Stimulated activated CD4-positive, alpha-beta T cell treated with anti-CD3 and anti-CD28 coated beads, Interleukin-12 subunit alpha, Interleukin-12 subunit beta, amount 100 ng/mL, for 48 hours (primary cell): ENCODE measurements at places on chromosomes 3 and 15.

- DNase-seq, result no peak
Measured at GRCh38 chr3:139636511-139636910, 41.3 kb downstream of the NMNAT3 start.

DNA sequence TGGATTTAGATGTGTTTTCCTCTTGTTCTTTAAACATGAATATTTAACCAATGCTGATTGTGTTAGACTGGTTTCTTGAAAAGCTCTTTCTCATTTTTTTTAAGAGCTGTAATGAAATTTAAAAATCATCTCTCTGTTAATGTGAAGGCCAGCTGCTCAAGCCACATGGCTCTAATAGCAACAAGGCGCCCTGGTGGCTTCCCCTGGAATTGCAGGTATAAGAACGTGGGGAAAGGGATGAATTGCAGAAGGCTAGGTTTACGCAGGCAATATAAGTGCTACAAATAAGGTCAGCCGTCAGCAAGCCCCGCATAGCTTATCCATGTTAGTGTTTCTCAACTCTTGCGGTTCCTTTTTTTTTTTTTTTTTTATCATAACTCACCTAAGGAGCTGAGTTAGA, 108.5 kb downstream of the SAMMSON start:
- DNase-seq, result no peak

DNA sequence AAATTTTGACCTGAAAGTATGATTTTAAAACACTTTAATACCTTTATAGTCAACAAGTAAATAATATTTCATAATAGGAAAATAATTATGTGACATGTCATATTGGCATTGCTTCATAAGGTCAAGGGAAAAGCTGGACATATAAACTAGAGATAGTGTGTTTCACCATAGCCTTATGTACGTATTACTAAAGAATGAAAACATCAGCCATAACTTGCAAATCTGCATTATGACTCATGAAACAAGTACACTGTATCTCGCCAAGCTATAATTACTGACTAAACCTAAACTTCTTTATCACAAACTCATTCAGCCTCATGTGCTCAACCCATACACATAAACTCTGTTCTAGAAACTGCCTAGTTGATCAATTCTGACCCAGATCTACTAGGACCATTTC, 950.1 kb downstream of the FHIT start:
- no peak for DNase-seq

DNA sequence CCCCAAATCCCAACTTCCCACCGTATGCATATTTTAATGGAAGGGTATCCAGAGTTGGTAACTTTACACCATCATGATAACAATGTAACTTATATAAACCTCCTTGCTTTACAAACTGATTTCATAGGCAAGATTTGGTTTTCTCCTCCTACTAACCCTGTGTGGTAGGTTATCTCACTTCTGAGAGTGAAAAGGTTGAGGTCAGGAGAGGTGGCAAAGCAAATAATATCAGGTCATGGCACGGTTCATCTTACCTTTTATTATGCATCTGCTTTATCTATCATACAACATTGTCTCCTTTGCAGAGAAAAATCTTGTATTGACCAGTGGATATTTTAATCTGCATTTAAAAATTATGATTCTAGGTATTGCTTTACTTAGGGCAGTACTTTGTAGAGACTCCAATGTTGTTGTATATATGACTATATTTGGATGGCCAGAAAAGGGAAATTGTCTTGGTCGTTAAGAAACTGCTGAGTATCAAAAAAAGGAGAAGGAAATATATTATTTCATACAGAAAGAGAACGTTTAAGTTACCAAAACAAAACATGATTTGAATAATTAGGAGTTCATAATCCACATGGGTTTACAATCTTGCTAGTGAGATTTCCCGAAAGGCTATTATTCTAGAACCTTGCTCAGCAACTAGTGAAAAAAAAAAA, 30.4 kb downstream of the NFKBIZ start:
- no peak for DNase-seq

DNA sequence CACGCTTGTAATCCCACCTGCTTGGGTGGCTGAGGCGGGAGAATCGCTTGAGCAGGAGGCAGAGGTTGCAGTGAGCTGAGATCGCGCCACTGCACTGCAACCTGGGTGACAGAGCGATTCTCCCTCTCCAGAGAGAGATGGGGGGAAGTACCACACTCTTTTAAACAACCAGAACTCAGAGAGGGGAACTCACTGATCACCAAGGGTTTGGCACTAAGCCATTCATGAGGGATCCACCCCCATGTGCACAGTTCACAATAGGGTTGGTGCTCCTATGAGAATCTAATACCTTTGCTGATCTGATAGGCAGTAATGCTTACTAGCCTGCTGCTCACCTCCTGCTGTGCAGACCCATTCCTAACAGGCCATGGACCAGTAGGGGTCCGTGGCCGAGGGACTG, 51.6 kb downstream of the QTRT2 start:
- DNase-seq, result no peak

DNA sequence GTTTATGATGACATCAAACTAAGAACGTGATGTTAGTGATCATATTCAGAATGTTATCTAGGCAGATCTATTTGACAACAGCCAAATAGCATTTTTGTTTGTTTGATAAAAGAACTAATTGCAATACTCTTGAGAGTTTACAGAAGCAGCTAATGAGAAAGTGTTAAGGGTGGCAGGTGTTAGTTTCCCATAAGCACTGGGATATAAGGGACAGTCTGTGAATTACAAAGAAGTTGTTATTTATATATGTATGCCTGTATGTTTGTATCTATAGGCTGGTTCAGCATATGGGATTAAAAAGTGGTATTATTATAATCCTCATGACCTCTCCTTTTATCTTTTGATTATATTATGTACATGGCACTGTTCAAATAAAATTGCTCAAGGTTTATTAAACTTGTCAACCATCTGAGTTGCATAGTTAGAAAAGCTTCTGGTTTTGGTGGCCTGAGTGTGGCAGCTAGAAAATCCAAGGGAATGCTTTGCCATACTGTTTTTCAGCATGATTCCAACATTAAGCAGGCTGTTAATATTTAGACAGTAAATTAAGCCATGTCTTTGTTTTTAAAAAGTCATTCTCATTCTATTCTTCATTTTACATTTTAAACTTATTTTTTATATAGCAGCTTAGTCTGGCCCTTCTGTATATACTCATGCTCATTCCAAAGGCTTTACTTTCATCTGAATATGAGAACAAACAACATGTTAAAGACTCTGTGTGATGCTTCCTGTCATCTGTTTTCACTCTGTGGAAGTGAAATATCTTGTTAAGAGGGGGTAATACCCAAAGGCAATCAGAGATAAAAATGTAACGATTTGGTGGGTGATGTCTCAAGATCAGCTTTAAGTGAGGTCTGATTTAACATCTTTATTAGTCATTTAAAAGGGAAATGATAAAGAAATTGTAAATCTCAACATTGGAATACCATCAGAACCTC, 13.1 kb downstream of the ROBO2 start:
- no peak for DNase-seq

- DNase-seq, result no peak
Measured at GRCh38 chr3:136141291-136141785, 54.8 kb downstream of the MSL2 start.

DNA sequence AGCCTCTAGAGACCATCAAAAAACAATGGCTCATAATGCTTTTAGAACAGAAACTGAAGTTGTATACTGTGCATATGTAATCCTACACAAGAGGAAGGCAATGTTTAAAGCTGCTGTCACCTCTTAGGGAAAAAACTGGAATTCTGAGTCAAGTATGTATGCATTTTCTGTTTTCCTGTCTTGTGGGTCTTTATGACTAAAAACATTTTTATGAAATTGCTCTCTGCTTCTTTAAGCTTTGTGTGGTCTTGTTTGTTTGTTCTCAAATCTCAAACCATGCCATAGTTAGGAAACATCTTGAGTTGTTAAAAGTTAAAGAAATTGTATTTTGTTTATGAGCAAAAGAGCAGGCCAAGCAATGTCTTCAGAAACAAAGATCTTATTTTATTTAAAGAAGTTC, 80.9 kb upstream of the SOX2 start:
- DNase-seq, result no peak

GRCh38 chr3:194871864-194872668, 186.4 kb downstream of the FAM43A start:
- DNase-seq, result no peak

- no peak for DNase-seq
Measured at GRCh38 chr3:29374226-29374625, 93.4 kb downstream of the RBMS3 start.

DNA sequence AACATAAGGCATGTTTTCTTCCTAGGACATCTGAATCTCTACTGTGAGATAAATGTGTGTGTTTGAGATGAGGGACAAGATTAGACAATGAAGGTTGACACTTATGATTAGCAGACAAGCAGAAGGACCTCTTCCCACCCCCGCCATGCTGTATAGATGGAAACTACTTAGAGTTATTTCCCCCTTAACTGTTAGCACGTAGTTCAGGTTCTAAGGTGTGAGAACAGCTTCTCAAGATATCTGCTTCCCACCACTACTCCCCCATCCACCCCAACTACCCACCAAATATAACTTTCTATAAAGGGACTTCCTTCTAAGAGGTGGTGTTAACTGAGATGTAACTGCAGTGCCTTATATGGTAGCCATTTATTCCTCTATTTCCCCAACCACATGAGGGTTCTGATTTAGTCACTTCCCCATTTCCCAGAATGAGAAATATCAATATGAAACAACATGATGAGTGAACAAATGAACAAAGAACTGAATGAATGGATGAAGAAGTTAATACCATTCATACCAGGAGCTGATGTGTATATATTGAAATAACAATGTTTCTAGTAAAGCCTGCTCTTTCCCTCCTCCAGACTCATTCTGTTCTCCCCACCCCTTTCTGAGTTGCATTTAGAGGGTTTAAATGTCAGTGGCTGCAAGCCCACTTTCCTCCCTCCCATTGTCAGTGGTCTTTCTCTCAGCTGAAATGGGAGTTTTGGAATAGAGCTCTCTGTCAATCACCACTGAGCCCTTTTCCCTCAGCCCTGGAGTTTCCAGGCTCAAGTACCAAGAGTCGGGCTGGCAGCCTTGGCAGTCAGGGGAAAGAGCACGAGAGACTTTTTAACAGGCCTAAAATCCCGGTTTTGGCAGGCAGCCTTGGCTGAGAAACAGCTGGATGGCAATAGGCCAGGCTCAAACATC, 7.7 kb upstream of the RFTN1 start:
- DNase-seq, result no peak

DNA sequence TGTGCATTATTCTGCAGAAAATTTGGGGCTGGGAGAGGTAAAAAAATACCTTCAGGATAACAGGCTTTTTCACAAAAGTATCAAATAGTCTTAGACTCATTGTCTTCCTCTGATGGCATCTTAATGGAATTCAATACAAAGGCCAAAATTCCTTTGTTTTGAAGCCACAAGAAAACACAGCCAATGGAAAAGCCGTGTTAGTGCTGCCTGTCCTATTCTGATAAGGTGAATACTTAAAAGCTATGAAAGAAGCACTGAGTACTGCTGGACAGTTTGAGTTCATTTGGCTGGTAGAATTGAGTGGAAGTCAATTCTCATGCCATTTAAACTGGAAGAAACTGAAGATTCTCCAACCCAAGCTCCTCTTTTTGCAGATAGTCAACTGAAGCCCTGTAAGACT, 395.3 kb upstream of the TPRG1 start:
- no peak for DNase-seq

- no peak for DNase-seq
Measured at GRCh38 chr3:65953881-65954733, 84.6 kb downstream of the MAGI1 start.

DNA sequence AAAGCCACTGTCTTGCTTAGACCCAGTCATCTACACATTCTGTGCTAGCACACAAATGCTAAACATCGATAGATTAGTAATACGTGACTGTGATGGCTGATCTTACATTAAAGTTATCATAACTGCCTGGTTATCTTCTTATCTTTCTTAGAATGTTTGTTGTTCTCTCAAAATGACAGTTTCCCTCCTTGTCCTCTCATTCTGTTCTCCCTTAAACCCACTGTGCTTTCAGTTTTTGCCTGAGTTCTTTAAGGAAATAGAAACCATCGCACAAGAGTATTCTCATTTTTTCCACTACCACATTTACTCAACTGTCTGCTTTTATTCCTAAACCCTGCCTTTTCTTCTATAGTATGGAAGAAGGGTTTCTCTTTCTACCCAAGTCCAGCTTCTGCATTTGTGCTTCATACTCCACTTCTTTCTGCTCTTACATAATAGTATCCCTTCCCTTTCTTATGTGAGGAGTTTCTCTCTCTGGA, 17.1 kb downstream of the STX19 start:
- DNase-seq, result no peak

DNA sequence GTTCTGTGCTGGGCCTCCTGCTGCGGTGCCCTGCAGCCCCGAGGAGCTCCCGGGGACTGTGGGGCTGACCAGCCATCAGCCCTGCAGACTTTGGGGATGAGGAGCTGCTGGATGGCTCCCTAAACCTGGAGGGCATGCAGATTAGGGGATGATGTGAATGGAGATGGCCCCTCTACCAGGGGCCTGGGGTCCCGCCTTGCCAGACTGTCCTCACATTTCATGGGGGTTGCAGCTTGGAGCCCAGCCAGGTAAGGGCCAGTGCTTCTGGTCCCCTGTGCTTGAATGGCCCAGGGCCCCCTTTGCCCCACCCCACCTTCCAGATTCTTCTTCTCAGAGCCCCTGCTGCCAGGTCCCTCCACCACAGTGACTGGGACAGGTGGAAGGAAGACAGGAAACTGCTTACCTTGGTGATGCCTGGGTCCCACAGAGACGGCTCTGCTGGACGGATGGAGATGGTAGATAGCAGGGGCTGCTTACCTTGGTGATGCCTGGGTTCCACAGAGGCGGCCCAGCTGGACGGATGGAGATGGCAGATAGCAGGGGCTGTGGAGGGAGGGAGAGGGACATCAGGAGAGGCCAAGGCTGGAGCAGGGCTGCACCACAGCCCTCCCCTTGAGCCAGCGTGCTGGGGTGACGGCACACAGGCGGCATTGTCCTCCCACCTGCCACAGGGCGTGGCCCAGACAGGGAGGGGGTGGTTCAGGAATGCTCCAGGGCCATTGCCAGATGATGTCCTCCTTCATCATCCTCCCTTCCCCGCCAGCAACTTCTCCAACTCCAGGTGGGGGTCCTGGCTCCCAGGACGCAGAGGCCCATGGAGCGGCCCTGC, at the start of gene SPTBN5:
Gene SPTBN5 (minus strand): TSS at position 632 of the 829 bp plus-strand sequence. CDS start 556 bp downstream, at position 76.
- DNase-seq, result no peak

- no peak for DNase-seq
Measured at GRCh38 chr3:107676469-107677309, 153.9 kb downstream of the BBX start.

DNA sequence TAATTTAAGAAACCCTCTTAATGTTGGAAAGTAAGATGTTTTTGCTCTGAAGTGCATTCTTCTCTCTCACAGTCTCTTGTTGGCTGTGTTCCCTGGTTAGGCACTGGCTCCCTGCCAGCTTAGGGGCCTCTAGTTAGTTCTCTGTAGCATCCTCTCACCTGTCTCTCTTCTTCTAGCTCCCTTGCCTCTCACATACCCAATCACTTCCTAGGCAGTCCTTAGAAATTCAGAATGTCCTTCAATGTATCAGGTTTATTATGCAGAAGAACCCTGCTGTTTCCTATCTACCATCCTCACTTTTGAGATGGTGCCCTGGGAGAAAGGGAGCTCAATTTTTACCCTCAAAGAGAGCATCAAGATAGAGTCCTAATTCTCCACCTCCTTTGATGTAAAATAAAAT, 36.2 kb upstream of the CPNE4 start:
- no peak for DNase-seq

- no peak for DNase-seq
Measured at GRCh38 chr15:48985516-48985915, 21.8 kb upstream of the SHC4 start.
